ENCODE measurements at places on chromosomes 16 and 17.

DNA sequence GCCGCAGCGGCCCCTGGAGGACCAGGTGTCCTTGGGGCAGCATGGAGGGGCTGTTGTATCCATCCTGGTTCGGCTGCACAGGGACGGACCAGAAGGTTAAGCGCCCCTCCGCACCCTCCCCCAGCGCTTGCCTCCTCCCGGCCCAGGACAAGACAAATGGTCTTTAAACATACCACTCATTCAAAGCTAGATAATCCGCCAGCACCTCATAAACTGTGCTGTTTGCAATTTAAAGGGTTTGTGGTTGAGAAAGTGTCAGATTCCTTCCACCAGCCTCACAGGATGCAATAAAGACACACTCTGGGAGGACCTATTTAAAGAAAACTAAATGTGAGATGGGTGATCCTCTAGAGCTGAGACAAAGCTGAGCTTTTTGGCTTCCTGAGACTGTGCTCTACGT lies 426.2 kb upstream of the EEF2KMT start:
- DNase-seq = no peak
- peaks cover 53% of the 10 kb centered on the region for H3K27me3 ChIP-seq
- H3K4me1 ChIP-seq = no peaks in the 10 kb centered on the region
- no peaks in the 10 kb centered on the region for H3K36me3 ChIP-seq
- no peak overlapping the region for H3K4me3 ChIP-seq

DNA sequence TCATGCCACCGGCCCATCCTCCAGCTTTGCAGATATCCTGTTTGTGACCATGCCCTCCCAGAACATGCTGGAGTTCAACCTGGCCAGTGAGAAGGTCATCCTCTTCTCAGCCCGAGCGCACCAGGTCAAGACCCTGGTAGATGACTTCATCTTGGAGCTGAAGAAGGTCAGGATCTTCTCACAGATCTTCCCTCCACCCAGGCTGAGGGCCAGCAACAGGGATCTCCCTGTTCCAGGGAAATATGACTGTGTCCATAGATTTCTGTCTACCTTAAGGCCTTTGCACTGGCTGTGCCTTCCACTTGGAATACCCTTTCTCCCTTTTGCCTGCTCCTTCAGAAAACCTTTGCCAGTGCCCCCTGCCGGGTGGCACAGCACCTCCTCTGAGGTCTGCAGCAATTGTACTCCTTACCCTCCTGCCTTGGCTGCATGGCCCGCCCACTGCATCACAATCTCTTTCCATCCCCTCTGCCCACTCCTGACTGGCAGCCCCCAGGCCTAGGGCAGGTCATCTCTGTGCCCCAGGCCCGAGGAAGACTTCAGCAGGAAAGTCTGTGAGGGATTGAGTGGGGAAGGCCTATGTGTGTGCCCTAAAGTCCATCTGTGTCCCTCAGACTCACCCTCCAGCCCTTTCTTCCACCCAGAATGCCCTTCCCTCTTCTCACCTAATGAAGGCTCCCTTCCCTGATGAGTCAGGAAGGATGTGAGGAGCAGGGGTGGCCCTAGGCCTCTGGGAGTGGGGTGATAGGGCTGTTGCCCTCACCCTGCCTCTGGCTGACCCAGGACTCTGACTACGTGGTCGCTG lies 27.3 kb upstream of the ALKBH5 start:
- peak overlapping the region; percentile 8 for H3K27ac ChIP-seq
- H3K27me3 ChIP-seq = no peaks in the 10 kb centered on the region
- H3K4me1 ChIP-seq = peaks cover 22% of the 10 kb centered on the region

DNA sequence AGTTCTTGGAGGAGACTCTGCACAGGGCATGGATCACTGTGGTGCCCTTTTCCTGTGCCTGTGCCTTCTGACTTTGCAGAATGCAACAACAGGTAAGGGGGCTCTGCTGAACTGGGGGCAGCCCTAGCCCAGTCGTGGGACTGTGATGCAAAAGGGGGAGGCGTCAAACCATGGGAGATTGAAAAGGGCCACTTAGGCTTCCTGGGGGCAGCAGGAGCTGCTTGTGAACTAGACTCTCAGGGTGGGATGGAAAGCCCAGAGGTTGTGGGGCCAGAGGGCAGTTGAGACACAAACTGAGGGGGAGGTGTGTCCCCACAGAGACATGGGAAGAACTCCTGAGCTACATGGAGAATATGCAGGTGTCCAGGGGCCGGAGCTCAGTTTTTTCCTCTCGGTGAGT lies 19.6 kb downstream of the ADGRG5 start:
- H3K27me3 ChIP-seq = peaks cover 69% of the 10 kb centered on the region
- H3K27ac ChIP-seq = no peak overlapping the region
- DNase-seq = no peak
- no peak overlapping the region for H3K4me3 ChIP-seq
- H3K4me1 ChIP-seq = no peaks in the 10 kb centered on the region

- H3K27ac ChIP-seq = peak overlapping the region; percentile 34
- peaks cover 33% of the 10 kb centered on the region for H3K4me1 ChIP-seq
- H3K4me3 ChIP-seq = no peak overlapping the region
- H3K27me3 ChIP-seq = no peaks in the 10 kb centered on the region
Observed at GRCh38 chr17:82483836-82484235, 25.3 kb downstream of the NARF start.

DNA sequence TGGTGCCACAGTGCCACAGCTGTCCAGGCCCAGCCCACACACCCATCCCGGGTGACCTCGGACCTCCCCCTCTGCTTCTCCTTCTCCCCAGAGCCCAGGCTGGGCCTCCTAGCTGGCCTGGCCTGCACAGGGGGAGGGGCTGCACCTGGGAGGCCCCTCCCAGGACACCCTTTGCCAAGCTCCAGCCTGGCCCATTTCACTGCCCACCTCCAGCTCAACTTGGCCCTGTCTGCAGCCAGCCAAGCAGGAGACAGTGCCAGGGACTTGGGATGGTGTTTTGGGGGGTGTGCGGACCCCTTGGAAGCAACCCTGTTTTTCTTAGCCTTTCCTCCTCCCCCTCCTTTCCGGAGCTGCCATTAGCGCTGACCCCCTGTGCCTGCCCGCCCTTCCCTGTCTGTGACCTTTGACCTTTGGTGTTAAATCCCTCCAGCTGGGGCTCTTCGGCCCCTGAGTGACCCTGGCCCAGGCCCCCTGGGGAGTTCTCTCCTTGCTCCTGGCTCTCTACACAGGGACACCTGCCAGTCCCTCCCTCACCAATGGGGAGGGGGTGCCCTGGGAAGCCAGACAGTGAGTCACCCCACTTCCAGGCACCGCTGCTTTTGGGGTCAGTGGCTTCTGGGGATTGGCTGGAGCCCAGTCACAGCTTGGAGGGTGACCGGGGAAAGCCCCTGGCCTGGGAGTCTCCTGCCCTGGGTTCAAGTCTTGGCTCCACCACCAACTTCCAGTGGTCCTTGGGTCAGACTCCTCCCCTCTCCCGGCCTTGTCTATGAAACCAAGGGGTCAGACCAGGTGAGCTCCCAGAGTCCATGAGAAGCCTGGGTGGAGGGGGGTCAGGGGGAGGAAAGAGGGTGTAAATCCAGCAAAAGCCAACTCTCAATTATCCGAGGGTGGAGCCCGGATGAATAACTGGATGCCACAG lies 1.9 kb downstream of the GLIS2 start:
- no peaks in the 10 kb centered on the region for H3K36me3 ChIP-seq
- H3K27ac ChIP-seq = peak overlapping the region; percentile 96
- no peaks in the 10 kb centered on the region for H3K27me3 ChIP-seq
- H3K4me3 ChIP-seq = peak overlapping the region; percentile 88
- peaks cover 85% of the 10 kb centered on the region for H3K4me1 ChIP-seq

GRCh38 chr16:63653044-63653839 lies 1468.6 kb downstream of the CDH11 start:
- H3K36me3 ChIP-seq = no peaks in the 10 kb centered on the region
- DNase-seq = no peak
- no peaks in the 10 kb centered on the region for H3K27me3 ChIP-seq
- no peak overlapping the region for H3K4me3 ChIP-seq
- no peaks in the 10 kb centered on the region for H3K4me1 ChIP-seq

GRCh38 chr17:79505199-79505598 lies 105.7 kb downstream of the RBFOX3 start:
- H3K36me3 ChIP-seq = no peaks in the 10 kb centered on the region
- H3K27ac ChIP-seq = no peak overlapping the region
- no peak for DNase-seq
- peaks cover 98% of the 10 kb centered on the region for H3K27me3 ChIP-seq
- H3K4me1 ChIP-seq = no peaks in the 10 kb centered on the region
- H3K4me3 ChIP-seq = no peak overlapping the region

DNA sequence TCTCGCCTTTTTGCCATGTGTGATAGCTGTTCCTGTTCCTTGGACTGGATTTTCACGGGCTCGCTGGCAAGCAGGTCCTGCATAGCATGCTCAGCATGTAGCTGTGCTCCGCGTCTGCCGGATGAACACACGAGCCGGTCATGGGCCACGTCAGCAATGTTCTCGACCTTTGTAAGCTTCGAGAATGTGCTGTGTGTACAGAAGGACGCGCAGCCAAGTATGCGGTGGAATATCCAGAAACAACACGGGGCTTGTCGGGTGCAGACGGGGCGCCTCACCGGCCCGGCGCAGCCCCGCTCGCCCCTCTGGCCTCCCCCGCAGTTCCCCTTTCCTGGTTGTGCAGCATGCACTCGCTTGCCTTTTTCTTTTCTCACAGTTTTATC lies 42.2 kb downstream of the RPTOR start:
- no peak for DNase-seq
- H3K27me3 ChIP-seq = no peaks in the 10 kb centered on the region
- H3K4me1 ChIP-seq = no peaks in the 10 kb centered on the region
- H3K4me3 ChIP-seq = no peak overlapping the region
- H3K27ac ChIP-seq = no peak overlapping the region
- H3K36me3 ChIP-seq = no peaks in the 10 kb centered on the region

DNA sequence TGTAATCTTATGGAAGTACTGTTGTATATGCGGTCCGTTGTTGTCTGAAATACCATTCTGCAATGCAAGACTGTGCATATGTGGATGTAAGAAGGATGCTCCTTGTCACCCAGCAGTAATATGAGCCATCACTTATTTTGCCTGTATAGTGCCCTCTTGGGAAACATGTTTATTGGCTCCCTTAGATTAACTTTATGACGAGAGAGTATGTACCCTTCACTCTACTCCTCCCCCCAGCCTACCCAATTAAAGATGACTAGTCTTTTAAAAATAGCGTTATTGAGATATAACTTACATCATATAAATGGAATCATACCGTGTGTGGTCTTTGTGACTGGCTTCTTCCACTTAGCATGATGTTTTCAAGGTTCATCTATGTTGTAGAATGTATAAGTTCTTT lies 33.6 kb downstream of the FTO start:
- no peaks in the 10 kb centered on the region for H3K36me3 ChIP-seq
- no peak overlapping the region for H3K4me3 ChIP-seq
- peaks cover 44% of the 10 kb centered on the region for H3K4me1 ChIP-seq
- H3K27me3 ChIP-seq = no peaks in the 10 kb centered on the region
- no peak overlapping the region for H3K27ac ChIP-seq

DNA sequence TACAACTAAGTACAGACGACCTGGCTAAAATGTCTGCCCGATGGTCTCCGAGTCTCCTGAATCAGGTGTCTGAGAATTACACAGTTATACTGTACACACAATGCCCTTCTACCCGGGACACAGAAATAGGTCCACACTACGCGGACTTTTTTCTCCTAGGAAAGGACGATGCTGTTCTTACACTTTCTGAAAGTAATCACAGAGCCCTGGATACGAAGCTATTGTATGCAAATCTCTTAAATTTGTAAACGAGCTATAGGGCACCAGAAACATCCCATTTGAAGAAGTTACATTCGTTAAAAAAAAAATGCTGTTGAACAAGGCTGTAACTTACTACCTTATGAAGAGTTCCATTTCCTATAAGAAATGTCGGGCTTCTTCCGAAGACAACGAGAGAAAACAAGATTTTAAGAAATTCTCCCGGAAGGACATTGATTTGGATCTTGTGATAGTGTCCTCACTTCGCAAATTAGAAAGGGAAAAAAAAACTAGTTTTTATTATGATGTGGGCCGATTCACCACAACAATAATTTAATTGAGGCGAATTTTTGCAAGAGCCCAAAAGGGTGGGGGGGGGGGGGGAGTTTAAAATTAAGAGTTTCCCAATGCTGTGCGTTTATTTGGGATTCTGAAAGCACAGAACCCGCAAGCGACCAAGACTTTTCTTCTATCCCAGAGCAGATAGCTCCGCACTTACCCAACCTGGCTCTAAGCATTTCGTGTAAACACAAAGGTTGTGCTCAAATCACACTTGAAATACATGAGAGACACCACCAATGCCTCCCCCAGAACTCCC lies 1.5 kb upstream of the SOX9 start:
- peaks cover 7% of the 10 kb centered on the region for H3K36me3 ChIP-seq
- peak overlapping the region; percentile 85 for H3K27ac ChIP-seq
- H3K4me3 ChIP-seq = peak overlapping the region; percentile 81
- H3K27me3 ChIP-seq = peaks cover 95% of the 10 kb centered on the region
- peaks cover 71% of the 10 kb centered on the region for H3K4me1 ChIP-seq
- no peak for DNase-seq

DNA sequence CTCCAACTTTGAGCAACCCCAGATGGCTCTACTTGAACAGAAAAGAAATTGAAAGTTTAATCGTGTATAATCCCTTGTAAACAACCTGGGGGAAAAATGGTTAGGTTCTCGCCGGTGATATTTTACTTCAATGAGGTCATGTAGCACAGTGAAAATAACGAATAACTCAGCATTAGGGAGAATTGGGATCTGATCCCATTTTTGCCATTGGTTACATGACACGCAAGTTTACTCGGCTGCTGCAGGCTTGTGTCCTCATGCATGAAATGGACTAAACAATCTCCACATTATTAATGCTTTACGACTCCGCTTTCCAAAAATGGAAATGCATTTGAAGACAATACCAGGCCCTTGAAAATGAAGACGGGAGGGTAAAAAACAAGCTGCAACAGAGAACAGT lies 45.5 kb upstream of the LRRC37A3 start:
- H3K4me1 ChIP-seq = peaks cover 25% of the 10 kb centered on the region
- no peak overlapping the region for H3K27ac ChIP-seq
- H3K27me3 ChIP-seq = no peaks in the 10 kb centered on the region
- no peaks in the 10 kb centered on the region for H3K36me3 ChIP-seq
- no peak for DNase-seq

Data from left ventricle myocardium inferior (tissue), 1 donor.